ENCODE measurements at places on chromosomes 1 and 21.

GRCh38 chr1:72100771-72101170 is 181.6 kb downstream of the NEGR1 start:
- DNase-seq: no peak

- DNase-seq: no peak
Observed at GRCh38 chr1:177355575-177355974, 184.8 kb downstream of the BRINP2 start.

DNA sequence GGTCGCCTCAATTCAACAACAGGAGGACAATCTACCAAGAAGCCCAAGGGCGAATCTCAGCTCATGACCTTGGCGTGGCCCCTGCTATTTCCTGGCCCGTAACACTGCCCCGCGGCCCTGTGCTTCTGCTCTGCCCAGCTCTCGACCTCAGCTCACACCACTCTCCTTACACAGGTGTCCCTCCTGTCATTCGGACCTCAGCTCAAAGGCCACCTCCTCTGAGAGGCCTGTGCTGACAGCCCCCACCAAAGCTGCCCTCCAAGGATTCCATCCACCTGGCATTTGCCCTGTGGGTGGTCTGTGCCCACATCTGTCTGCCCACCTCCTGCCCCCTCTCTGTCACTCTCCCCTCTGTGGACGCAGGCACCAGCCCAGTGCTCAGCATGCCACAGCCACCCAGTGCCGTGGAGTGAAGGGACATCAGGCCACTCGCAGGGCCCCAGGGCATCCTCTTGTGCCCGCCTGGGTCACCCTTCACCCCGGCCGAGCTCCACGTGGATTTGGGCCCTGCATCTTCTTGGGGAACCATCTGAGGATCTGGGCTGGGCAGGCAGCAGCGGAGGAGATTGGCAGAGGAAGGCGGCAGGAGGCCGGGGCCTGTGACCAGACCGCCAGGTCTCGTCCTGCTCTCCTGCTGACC is 70.3 kb downstream of the DHRS3 start:
- no peak for DNase-seq

DNA sequence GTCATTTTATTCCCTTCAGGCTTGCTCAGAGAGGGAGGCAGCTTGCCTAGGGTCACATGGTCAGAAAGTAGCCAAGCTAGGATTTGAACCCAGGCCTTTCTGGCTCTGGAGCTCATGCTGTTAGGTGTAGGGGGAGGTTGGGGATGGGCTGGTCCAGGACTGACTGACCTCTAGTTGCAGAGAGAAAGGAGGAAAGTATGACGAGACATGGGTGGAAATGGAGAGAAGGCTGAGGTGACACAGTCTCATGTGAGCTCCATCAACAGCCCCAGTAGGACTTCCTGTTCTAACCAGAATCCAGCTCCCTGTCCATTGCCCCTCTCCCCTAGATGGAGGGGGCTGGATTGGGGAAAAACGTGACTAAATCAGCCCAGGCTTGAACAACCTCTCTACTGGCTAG is 15.5 kb upstream of the SYNC start:
- no peak for DNase-seq

DNA sequence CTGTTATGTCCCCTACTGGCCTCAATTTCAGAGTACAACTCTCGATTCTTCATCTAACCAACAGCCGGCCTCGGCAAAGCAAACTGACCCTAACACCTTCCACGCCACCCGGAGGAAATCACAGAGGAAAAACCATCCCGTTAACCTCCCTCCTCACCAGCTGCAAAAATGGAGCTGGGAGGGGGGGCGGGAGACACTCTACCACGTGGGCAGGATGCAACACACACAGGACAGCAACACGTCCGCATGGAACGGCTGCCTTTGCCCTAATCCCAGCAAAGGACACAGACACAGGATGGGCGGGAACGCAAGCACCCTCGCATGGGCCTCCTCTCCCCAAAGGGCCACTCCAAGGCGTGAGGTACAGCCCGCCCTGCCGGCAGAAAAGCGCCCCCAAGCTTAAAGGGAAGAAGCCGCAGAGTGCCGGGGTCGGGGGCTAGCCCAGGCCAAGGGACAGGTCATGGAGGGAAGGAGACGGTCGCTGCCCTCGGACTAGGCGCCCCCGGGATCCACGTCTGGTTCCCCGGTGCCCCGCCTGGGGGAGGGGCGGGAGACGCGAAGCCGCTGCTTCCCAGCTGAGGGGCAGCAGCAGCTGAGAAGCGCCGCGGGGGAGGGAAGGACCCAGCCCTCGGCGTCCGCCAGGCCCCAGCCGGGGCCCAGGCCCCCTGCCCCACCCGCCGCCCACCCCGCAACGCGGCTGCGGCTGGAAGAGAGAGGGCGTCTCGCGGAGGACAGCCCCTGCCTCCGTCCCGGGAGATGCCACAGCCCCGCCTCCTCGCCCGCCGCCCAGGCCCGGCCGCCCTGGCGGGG is 590 bp downstream of the FOXJ3 start:
- DNase-seq: no peak

All from NCI-H1930 (cell line).